Panc1 (cell line): ENCODE measurements at places on chromosomes 12 and 14. TPM values are rescaled to one million over a fixed set of nuclear protein-coding genes. Genes with fewer than 3 reads are reported as not detected.

The COX8C gene
- total RNA-seq: not detected

The TMCC3 gene
- total RNA-seq: 0.92 TPM

The NOS1 gene
- total RNA-seq: 0.03 TPM

The C14orf93 gene
- 5.6 TPM for total RNA-seq

The RBP5 gene
- not detected for total RNA-seq

The CD163L1 gene
- total RNA-seq: not detected

The MANSC4 gene
- total RNA-seq: not detected

The KRT83 gene
- total RNA-seq: 0.28 TPM

The TMEM132D gene
- total RNA-seq: not detected

The CLEC1B gene
- not detected for total RNA-seq

The IFI27 gene
- total RNA-seq: 2.3 TPM

The CLEC4D gene
- total RNA-seq: not detected

The RNF212B gene
- total RNA-seq: not detected

The CATSPERB gene
- not detected for total RNA-seq
